NCI-H187 (cell line): ENCODE measurements at places on chromosomes 13 and 19.

DNA sequence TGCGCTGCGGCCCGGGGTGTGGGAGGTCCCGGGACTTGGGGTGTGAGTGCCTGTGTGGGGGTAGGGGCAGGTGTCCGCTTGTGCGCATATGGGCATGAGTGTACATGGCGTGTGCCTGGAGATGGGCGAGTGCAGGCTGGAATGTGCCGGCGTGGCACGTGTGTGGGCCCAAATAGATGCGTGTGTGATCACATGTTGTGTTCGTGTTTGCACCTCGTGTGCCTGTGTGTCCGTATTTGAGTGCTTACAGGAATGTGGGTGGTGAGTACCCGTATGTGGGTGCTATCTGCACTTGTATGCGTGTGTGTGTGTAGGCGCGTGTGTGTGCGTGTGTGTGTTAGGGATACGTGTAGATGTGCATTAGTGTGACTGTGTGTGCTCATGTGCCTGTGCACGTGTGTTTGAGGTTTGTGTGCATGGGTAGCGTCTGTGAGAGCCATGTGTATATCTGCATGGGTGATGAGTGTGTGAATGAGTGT, 3.4 kb downstream of the ZNF536 start:
- no peak for DNase-seq

DNA sequence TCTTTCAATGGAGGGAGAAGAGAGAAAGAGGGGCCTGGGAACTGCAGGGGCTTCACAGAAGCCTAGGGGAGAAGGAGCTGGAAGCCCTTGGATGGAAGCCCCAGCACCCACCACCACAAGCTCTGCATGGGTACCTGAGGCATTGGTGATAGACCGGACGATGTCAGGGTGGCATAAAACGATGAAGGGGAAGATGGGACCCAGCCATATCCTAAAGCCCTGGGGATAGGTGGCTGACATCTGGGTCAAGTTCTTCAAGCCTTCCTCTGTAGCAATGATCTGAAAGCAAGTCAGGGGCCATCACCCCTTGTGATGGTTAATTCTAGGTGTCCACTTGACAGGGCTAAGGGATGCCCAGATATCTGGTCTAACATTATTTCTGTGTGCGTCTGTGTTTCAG, 11.2 kb upstream of the OR10H5 start:
- DNase-seq, result no peak

- no peak for DNase-seq
Observed at GRCh38 chr13:35926859-35927530, 204.2 kb downstream of the DCLK1 start.

DNA sequence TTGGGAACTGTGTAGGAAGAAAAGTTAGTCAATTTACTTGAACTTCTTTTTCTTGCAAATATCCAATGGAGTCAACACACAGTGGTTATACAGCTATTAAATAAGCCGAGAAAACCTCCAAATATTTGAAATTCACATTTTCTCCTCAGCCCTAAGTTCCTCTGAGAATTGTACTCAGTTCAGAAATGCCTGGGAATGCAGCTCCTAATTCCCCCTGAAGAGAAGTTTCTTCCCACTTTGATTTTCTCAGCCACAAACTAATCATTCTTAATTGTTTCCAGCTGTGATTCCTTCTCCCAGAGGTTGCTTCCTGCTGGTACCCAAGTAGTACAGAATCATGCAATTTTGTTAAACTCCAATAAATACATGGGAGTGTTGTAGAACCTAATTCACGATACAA, 246.1 kb upstream of the MIR17HG start:
- DNase-seq, result no peak

DNA sequence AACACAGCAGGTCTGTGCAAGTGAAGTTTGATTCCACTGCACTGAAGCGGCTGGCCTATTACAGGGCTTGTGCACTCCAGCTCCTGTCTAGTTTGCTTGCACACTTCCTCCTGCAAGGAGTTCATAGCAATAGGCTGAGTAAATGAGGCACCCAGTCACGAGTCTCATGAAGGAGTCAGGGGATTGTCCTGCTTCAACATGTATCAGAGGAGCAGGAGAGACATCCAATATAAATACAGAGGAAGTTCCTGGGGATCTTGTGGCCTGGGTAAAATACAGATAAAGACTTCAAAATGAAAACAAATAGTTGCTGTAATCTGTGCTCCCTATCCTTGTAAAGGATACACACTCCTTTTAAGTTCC, 259.9 kb downstream of the SLITRK1 start:
- DNase-seq, result no peak

GRCh38 chr13:66305961-66306617, 924.0 kb downstream of the PCDH9 start:
- DNase-seq, result no peak
